Stimulated activated CD4-positive, alpha-beta T cell treated with anti-CD3 and anti-CD28 coated beads, Interleukin-4, amount 100 ng/mL, for 24 hours (primary cell): ENCODE measurements at places on chromosomes 6 and 20.

DNA sequence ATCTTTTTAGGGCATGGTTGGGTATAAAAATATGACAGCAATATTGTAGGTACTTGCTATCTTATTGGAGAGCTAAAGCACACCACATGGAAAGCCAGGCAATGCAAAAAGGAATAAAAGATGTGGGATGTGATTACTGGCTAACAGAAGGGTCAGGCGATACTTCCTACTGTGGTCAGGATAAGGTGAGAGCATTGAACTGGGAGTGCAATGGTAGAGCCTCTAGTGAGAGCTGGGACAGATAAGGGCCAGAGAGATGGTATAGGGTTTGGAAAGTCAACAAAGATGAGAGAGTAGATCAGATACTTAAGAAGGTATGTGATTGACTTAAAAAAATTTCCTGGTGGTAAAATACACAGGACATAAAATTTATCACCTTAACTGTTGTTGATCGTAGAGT lies 160.7 kb upstream of the MAN1A1 start:
- no peak for DNase-seq

DNA sequence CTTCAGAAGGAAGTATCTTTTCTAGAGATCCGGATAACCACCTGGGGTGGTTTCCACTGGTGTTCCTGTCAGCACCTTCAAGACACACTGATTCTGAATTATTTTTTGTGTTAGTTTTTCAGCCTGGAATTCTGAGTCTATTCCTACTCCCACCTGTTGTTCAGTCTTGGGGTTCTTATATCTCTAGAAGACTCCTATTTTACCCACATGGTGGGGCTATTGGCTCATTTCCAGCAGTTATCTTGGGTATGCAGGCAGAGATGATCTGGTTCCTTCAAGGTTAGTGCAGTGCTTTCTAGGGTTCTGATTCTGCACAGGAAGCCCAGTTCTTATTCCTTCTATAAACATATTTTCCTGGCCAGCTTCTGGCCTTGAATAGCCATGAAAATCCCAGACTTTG lies 175.6 kb upstream of the PDE7B start:
- peak; percentile 53 for DNase-seq

DNA sequence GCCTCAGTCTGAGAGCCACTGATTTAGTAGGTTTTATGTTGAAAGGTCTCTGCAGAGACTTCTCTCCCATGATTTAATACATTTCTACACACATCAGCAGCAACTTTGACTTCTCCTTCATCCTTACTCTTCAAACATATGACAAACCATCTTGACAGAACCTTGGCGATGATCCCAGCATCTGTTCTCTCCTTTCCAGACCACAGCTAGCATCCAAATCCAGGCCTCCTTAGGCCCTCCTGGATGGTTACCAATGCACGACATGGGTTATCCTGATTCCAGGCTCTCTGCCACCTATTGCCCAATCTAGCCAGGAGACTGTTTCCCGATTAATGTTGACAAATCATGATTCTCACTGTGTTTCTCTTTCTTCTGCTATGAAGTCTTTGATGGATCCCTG lies 16.8 kb downstream of the LAMA4 start:
- no peak for DNase-seq

- no peak for DNase-seq
Observed at GRCh38 chr6:5205035-5205507, 55.7 kb downstream of the LYRM4 start.

DNA sequence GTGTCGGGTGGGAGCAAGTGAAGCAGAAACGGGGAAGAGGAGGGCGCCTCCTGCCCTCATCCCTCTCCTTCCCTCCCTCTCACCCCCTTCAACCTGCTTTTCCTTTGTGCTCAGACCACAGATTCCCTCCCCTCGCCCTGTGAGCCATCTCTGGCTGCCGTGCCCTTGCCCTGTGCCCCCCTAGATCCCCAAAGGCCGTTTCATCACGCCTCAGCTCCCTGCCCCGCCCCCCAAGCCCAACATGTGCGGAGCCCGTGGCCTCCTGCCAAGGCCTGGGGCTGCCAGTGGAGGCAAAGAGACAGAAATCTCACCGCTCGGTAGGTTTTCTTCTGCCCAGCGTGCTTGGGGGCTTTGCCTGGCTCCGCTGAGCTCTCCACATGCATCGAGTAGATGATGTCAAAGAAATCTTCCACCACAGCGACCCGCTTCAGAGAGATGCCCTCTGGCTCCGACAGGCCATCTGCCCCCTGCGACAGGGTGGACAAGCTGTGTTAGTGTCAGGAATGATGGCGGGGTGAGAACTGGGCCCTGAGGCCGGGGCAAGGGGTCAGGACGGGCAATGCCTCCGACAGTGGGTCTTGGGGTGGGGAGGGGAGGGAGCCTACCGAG lies 57.6 kb downstream of the NOL4L start:
- DNase-seq = no peak

DNA sequence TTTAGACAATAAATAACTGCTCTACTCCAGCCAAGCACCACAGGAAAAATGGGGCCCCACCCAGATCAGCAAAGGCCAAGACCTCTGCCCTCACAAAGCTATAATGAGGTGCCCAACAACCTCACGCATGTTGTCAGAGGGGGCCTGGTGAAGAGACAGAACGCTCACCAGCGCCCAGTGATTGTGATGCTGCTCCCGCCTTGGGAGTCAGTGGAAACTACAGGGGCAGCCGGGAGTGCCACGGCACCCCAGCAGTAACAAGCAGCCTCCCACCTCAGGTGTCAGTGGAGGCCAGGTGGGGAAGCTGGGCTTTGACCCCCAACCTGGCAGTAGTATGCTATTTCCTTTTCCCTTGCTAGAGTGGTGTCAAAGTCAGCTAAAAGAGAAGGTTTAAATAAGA lies 47.4 kb downstream of the TCP11 start:
- no peak for DNase-seq

DNA sequence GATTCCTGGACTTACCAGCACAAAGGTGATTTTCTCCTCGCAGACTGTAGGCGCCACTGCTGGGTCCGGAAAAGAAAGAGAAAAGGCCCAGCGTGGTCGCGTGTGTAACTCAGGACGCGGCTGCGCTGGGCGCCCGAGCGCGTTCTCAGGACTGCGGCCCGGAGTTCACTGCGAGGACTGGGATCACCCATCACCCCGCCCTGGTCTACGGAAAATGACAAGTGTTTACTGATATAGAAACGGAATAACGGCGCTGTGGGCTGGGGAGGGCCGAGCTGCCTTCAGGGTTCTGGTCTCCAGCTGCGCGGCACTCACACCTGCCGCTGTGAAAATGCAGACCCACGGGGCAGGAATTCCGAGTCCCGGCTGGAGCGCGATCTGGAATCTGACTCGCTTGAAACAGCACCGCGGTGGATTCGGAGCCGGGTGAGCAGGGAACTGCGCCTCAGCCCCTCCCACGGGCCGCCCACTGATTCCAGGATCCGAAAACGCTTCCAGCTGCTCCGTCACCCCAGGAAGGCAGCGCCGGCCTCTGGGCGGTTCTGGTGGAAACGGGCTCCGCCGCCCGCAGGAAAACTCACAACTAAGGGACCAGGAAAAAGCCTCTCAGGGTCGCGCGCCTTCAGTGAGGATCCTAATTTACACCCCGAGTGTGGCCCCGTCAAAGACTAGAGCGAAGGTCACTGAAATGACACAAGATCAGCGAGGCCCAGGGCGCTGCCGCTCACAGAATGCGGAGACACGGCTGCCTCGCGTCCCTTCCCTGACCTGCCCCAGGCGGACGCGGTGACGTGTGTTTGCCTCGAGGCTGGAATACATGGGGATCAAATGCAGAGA lies 34.5 kb downstream of the HLA-A start:
- DNase-seq = peak; percentile 52

DNA sequence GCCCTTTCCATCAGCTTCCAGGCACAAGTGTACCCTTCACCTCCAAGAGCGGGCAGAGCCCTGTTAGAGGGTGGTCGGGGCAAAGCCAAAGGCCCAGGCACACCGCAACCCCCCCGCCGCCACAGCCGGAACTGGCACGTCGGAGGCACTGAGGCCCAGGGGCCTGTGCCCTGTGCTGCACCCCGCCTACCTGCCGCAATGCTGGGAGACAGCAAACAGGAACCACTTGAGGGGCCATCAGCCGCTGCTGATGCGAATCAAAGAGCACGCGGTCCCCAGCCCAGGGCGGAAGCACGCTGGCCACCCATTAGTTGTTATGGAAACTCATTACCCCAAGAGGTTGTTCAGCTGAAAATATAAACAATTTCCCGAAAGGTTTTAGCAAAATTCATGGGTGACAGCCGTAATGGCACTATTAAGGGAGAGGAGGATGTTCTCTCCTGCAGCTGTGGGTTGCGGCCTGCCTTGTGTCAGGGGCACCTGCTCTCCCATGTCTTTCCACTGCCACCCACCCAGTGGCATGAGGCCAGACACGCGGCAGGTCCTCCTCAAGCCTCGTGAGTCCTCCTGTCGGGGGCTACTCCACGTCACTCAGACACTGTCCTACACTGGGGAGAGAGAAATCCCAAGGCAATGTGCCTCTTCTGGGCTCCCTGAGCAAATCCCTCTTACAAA lies 65.3 kb downstream of the EDN3 start:
- DNase-seq = no peak

- no peak for DNase-seq
Observed at GRCh38 chr6:157558049-157558448, 177.1 kb downstream of the ZDHHC14 start.

DNA sequence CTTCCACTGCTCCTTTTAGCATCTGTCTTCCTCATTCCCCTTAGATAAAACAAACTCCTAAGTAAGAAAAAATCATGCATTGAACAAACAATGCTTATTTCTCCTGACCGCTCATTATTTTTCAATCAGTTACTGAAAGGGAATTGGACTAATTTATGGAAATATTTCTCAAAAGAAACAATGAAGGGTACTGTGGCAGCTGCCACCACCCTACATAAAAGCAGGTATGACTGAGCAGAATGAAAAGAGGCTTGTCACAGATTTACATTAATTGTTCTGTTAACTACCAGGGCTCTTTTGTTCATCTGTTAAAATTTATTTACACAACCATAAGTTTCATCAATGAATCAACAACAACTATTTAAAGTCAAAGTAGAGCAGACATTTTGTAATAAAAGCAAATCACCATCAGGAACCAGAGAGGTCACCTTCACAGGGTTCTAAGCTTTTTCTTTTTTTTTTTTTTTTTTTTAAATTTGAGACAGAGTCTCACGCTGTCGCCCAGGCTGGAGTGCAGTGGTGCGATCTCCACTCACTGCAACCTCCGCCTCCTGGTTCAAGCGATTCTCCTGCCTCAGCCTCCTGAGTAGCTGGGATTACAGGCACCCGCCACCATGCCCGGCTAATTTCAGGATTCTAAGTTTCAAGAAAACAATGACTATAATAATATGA lies 204.0 kb downstream of the PTPRK start:
- no peak for DNase-seq

GRCh38 chr6:134637847-134638437 lies 312.0 kb downstream of the ALDH8A1 start:
- DNase-seq = no peak

DNA sequence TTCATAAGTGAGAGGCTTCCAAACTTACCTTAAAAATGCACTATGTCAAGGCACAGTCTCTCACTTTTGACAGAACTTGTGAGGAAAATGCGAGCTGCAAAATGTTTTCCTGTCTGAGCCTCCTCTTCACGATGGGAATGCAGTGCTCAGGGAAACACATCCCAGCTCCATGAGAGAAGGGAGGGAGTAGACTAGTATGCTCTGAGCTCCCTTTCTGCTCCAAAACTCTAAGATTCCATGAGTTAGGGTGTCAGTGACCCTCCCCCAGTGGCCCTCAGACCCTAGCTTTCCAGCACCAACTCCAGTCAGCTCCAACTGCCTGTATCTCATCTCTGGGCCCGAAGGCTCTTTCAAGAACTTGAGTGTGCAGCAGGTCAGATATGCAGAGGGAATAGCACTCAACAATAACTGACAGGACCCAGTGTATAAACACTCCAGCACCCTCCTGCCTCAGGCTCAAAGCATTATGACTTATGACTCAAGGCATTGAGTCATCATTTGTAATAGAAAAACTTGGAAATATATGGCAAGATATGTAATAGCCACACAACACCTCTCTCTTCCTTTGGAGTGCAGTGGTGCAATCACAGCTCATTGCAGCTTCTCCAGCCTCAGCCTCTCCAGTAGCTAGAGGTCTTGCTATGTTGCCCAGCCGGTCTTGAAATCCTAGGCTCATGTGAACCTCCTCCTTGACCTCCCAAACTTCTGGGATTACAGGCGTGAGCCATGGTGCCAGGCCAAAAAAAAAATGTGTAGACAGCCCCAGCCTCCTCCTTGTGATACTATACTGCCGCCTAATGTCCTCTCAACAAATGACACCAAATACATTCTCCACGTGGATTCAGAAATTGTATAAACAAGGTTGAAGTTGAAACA lies 16.7 kb upstream of the ENTPD6 start:
- DNase-seq = peak; percentile 22

DNA sequence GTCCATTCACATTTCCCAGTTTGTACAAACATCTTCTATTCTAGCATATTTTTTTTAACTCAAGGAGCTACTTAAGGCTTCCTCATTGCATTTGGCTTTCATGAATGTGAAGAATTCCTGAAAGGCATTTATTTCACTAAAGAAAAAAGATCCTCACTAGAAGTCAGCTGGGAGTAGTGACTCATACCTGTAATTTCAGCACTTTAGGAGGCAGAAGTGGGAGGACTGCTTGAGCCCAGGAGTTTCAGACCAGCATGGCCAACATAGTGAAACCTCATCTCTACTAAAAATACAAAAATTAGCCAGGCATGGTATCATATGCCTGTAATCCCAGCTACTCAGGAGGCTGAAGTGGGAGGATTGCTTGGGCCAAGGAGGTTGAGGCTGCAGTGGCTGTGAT lies 30.9 kb upstream of the XRN2 start:
- DNase-seq = no peak

- DNase-seq = no peak
Observed at GRCh38 chr6:163323705-163324104, 90.8 kb upstream of the QKI start.

- DNase-seq = no peak
Observed at GRCh38 chr6:160457823-160458222, 109.6 kb downstream of the SLC22A3 start.

DNA sequence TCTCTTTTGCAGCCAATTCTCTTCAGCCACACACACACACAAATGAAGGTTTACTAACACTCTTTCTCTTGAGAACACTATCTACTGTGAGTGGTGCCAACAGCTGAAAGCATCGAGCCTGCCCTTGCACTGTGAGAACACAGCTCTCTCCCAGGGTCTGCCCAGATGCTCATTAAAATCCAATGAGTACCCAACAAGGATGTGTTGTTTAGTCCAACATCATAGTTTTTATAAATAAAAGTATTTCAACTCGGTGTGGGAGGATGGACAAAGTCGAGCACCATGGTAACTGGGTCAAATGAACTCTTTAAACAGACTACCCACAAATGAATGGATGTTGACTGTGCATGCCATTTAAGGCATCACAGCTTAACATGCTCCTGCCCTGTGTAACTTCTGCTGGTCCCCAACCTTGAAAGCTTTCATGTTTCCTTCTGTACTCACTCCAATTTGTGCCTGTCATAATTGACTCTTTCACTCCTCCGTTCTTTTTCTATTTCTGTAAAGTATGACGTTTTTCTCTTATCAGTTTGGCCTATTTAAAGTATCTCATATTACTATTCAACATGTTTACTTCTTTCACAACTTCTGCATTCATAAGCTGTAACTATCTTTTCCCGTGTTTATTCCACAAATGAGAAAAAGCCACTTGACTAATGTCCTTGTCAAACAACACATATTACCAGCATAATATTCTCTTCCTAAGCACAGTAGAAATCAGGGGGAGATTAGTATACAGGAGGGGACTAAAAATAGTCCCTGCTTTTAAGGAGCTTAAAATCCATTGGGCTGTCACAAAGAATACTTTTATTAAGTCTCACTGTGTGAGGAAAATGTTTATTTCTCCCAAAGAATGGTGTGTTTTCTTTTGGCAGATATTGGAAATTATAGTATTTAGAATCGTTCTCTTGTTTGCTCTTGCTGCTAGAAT lies 215.4 kb downstream of the RFPL4B start:
- DNase-seq = no peak
